CD8-positive, alpha-beta memory T cell (primary cell): ENCODE measurements at places on chromosomes 6 and 20.

GRCh38 chr6:170271771-170272314 is 19.0 kb downstream of the DLL1 start:
- DNase-seq: peak; percentile 85

GRCh38 chr6:163647624-163648023 is 233.1 kb downstream of the QKI start:
- DNase-seq: no peak

DNA sequence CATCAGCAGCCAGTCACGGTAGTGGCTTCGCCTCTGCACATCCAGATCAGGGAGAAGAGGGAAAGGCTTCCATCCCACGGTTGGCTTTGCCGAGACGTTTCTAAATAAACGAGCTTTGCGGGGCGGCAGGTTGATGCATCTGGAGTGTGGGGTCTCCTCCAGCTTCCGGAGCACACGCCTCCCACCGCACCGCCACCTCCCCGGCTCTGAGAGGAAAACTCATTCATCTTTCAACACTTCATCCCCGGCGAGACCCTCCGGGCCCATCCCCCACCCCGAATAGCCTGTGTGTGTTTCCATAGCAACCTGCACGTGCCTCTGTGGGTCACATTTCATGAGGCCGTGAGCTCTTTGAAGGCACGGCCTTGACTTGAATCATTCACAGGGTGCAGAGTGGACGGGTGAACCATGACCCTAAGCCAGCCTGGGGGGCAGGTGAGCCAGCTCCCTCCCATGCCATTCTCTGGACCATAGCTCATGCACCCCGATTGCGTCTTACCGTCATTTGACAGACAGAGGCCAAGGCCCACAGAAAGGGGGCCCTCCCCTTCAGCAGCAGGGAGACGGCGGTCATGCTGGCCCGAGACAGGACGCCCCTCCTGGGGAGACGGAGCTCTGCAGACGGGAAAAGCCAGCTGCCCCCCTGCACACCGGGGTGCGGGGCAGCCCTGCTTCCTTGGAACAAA is 16.2 kb upstream of the CHRNA4 start:
- DNase-seq: no peak

DNA sequence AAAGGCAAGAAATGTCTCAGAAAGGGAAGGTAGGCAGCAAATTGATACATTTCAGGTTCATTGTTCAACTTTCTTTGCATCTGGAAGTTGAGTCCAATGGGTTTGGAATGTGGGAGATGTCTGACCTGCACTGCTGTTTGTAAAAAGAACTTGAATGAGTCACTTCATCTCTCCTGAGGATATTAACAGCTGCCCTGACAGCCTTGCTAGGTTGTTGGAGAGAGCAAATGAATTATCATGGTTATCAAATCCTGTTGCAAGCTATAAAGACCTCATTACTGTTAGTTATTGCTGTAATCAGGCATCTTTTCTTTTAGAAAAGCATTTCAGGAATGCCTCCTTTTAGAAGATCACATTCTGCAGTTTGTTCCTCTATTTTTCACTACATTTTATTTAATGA is 23.0 kb upstream of the FLRT3 start:
- DNase-seq: no peak

GRCh38 chr20:35767683-35768481 is 3.9 kb upstream of the PHF20 start:
- peak; percentile 80 for DNase-seq

GRCh38 chr6:105429676-105430075 is 26.8 kb upstream of the PREP start:
- DNase-seq: no peak

- DNase-seq: no peak
These were observed 47.9 kb downstream of the QRSL1 start for GRCh38 chr6:106677282-106677681.

- DNase-seq: no peak
These were observed 244.7 kb downstream of the CDKAL1 start for GRCh38 chr6:20778912-20779311.

DNA sequence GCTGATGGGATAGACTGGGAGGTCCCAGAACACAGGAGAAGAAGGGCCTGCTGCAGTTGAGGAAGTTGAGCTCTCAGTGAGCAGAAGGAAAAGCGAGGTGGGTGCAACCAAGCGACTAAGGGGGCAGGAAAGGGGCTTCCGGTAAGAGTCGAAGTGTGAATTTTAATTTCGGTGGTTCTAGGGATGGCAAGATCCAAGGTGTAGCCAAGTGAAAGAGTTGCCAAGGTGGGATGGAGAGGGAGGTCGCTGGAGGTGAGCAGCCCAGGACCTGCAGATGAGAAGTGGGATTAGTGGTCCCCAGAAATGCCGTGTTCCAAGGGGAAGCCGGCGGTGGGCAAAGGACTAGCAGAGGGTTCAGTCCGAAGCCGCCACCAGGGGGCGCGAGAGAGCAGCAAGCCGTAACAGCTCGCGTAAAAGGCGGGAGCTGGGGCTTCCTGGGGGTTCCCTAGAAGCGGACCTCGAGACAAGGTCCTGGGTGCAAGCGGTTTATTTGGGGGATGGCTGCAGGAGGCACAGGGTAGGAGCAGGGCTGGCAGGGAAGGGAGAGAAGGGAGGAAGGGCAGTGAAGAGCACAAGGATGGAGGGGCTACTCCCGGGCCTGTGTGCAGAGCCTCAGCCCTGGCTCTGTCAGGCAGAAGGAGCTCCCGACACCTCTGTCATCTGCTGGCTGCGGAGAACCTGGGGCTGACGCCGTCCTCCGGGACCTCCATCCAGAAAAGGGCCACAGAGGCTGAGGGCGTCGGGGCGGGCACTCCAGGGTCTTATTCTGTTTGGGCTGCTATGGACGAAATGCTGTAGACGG is 103.6 kb downstream of the PAX1 start:
- peak; percentile 1 for DNase-seq

DNA sequence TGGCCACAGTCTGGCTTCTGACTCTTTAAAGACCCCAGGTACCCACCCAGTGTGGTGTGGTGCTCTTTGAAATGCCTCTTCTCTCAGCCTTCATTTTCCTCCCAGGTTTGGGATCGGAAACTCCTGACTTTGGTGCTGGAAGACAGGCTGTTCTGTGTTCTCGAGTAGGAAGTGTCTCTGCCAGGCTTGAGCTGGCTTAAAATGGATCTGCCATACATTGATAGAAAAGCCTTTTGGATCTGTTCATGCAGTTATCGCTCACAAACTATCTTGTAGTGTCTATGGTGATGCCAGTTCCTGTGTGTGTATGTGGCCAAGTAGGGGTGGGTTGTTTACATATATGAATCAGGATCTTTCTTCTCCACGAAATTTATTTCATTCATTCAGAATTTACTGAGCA is 307.3 kb upstream of the CHD6 start:
- no peak for DNase-seq

DNA sequence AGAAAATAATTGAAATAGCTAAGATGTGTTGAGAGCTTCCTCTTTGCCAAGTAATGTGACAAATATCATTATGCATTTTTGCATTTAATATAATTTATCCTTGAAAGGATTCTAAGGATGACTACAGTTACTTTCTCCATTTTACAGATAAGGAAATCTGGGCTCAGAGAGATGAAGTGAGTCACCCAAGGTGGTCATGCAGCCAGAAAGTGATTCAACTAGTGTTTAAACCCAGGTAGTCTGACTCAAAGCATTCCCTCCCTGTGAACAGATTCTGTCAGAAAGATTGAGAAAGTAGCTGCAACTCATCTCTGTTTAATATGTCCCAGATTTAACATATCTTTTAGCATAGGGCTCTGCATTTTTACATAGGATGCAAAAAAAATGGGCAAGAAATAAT is 28.1 kb downstream of the NRSN1 start:
- no peak for DNase-seq

- DNase-seq: no peak
These were observed 9.6 kb downstream of the MOXD1 start for GRCh38 chr6:132391391-132392269.

GRCh38 chr20:11907621-11908020 is 10.1 kb upstream of the BTBD3 start:
- no peak for DNase-seq

- no peak for DNase-seq
These were observed 285.1 kb downstream of the CENPW start for GRCh38 chr6:126625019-126625418.

- DNase-seq: peak; percentile 60
These were observed 10.2 kb upstream of the CST5 start for GRCh38 chr20:23889775-23890187.

DNA sequence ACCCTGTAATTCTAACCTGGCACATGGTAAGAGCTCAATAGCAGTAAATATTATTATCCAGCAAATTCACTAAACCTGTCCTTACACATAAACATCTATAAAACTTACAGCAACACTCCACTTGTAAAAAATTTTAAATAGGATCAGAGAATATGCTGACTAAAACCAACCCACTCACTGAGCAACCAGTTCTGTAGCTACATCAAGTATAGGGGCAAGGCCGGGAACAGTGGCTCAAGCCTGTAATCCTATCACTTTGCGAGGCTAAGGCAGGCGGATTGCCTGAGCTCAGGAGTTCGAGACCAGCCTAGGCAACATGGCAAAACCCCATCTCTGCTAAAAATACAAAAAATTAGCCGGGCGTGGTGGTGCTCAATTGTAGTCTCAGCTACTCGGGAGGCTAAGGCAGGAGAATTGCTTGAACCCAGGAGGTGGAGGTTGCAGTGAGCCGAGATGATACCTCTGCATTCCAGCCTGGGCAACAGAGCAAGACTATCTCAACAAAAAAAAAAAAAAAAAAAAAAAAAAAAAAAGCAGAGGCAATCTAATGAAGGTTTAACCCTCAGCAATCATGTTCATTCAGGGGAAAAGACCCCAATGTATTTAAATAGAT is 6.8 kb downstream of the STAU1 start:
- DNase-seq: no peak

DNA sequence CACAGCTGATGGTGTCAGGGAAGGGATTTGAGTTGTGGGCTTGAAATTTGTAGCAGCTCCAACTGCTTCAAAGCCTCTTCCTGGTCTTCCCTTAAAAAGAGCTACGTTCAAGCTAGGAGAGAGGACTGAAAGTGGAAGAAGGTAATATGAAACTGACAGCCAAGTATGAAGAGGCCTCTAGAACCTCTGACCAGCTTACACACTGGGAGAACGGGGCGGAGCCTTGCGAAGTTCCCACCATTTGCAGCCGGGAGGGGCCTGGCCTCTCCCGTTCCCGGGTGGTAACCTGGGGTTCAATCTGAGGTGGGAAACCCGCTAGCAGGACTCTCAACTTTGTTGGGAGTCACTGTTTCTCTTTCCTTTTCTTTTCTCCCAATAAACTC is 97.8 kb upstream of the PDE10A start:
- no peak for DNase-seq

DNA sequence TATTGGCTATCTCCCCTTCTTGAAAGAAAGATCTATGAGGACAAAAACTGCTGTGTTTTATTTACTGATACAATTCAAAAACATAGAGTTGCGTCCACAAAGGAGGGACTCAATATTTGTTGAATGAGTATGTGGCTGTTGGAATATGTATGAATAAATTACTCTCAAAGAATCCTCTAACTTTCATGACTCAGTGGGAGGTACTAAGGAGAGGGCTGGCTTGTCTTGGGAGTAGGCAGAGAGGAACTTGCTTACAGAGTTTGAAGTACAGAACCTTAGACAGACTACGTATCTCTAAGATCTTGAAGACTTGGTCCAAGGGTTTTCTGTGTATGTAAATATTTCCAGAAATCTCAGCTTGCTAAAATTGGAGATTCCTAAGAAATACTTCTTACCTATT is 504.0 kb upstream of the PTCHD4 start:
- no peak for DNase-seq

- peak; percentile 17 for DNase-seq
These were observed 38.5 kb upstream of the AHI1 start for GRCh38 chr6:135535989-135536414.

DNA sequence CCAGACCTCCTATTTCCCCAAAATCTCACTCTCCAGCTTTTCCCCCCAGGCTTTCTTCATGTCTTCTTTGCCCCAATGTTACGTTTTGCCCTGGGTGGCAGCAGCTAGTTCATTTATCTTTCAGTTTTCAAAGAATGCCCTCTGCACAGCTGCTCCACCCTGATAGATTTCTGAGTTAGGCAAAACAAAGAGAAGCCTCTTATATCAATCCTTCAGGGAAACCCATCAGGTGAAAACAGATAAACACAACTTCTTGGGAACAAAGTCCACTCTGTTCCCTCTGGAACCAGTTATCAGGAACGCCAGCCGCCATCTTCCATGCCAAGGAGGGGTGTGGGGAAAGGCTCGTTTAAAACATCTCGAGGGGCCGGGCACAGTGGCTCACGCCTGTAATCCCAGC is 34.0 kb downstream of the ZBTB9 start:
- DNase-seq: no peak
